Stimulated activated CD4-positive, alpha-beta T cell treated with anti-CD3 and anti-CD28 coated beads, Interleukin-1b, Interleukin-23, amount 100 ng/mL, for 1 hour (primary cell): ENCODE measurements at places on chromosomes 7 and 10.

DNA sequence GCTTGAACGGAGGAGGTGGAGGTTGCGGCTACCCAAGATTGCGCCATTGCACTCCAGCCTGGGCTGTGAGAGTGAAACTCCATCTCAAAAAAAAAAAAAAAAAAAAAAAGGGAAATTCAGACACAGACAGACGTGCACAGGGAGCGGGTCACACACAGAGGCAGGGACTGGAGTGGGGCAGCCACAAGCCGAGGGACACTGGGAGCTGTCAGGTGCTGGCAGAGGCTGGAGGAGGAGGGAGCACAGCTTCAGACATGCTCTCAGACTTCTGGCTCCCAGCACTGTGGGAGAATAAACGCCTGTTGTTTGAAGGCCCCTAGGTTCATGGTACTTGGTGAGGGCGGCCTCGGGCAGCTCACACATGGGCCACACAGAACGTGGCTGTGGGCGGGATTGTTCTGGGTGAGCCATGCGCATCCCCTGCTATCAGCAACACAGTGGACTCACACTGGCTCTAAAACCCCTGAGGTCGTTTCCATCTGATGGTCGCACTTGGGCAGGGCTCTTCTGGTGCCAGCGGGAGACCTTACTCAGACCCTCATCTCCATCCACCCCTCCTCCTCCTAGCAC is 375.9 kb downstream of the DNAJB6 start:
- DNase-seq = no peak

DNA sequence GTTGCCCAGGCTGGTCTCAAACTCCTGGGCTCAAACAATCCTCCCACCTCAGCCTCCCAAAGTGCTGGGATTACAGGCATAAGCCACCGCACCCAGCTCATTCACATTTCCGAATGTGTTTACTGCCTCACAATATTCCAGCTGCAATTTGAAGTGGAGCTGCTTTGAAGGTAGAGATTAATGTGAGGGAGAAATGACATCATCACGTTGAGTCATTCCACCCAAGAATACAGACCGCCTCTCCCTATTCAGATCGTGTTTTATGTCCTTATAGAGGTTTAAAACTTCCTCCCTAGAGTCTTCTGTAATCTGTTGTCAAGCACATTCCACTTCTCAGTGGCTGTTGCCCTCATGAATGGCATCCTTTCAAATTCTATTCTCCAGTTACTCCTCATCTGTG is 100.4 kb upstream of the PDGFA start:
- DNase-seq = no peak

- no peak for DNase-seq
Observed at GRCh38 chr10:113543107-113543955, 9.5 kb upstream of the HABP2 start.

DNA sequence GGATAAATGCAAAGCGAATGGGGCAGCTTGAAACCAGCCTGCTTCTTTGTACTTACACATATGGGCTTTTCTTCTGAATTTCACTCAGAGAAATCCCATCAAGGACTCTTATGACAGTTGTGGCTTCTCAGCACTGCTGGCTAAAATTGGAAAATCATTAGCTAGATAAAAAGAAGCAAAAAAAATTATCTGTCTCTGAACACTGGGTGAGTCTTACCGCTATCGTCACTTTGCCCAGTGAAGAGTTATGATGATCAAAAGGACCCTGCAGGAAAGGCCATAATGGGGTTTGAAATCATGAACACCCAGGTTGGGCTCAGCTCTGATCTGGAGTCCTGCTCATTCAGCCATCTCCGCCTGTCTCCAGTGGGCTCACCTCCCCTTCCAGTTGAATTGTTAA is 34.3 kb downstream of the AOAH start:
- DNase-seq = no peak

DNA sequence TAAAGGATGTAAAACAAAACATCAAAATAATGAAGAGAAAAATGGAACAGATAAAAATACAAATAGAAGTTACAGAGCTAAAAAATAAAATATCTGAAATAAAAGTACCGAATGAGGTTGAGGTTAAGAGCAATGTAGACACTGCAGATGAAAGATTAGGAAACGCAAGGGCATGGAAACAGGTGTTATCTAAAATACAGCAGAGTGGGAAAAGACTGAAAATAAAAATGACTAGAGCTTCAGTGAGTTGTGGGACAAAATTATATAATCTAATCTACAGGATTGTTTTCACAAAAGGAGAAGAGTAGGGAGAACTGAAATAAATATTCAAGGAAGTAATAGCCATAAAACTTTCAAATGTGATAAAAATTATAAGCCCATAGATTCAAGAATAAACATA is 123.8 kb downstream of the PTEN start:
- no peak for DNase-seq

GRCh38 chr7:24724451-24725190 is 32.6 kb downstream of the GSDME start:
- DNase-seq = no peak

GRCh38 chr7:125136341-125136740 is 206.7 kb upstream of the POT1 start:
- no peak for DNase-seq

DNA sequence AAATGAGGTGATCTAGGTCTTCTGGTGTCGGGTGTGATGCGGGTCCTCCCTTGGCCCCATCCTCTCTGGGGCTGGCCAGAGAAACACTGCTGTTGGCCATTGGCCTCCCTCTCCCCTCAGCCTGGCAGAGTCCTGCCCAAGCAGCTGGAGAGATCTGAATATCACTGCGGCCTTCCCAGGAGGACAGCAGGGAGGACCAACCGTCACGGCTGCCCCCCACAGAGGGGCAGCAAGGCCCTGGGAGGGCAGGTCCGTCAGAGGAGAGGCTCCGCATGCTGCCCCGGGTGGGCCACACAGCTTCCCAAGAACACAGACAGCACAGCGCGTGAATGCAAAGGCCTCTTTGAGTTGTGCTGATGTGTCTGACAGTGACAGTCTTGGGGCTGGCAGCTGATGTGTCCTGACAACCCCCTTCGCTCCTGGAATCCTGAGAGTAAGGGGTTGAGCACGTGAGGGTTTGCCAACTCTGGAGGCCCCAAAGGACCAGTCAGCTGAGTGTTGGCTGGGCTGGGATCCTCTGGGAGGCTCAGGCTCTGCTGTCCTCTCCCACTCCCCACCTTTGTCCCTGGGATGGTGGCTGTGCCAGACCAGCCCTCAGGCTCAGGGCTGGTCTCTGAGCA is 132.5 kb upstream of the UNC5B start:
- DNase-seq = no peak

GRCh38 chr10:122253605-122254004 is 17.5 kb upstream of the BTBD16 start:
- no peak for DNase-seq

DNA sequence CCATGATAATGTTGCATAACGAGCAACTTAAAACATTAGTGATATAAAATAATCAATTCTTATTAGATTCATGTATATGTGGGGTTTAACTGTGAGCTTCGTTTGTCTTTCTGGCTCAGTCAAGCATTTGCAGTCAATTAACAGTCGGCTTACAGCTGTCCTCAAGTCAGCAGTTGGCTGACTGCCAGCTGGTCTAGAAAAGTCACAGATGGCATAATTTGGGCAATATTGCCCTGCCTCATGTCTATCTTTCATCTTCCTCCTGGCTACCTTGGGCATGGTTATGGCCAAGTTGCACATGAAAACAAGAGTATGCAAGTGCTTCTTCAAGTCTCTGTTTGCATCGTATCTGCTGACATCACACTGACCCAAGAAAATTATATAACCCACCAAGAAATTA is 186.1 kb upstream of the ZWINT start:
- no peak for DNase-seq

- no peak for DNase-seq
Observed at GRCh38 chr7:44262031-44262430, 61.3 kb downstream of the YKT6 start.

- no peak for DNase-seq
Observed at GRCh38 chr7:29457565-29458011, 106.0 kb upstream of the PRR15 start.

GRCh38 chr10:78578929-78579328 is 489.8 kb upstream of the ZMIZ1 start:
- DNase-seq = no peak

DNA sequence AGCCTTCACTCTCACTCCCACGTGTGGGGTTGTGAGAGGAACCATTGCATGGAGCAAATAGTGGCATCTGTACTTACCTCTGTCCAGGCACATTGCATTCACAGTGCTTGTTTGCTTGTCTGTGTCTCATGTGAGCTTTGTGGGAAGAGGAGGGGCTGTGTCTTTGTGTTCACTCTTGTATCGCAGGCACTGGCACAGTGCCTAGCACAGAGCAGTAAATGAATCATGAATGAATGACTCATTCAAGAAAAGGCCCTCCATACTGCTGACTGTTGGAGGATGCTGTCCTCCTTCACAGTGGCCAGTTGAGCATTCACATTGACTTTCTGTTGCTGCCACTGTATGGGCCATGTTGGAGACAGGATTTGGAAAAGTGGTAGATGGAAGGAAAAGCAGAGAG is 125.3 kb downstream of the SORCS3 start:
- DNase-seq = no peak

GRCh38 chr10:21953585-21954057 is 49.9 kb downstream of the DNAJC1 start:
- DNase-seq = no peak
